MM.1S (cell line): ENCODE measurements at places on chromosomes 1 and 21.

- DNase-seq: no peak
Observed at GRCh38 chr1:227885135-227885647, 62.5 kb downstream of the WNT9A start.

DNA sequence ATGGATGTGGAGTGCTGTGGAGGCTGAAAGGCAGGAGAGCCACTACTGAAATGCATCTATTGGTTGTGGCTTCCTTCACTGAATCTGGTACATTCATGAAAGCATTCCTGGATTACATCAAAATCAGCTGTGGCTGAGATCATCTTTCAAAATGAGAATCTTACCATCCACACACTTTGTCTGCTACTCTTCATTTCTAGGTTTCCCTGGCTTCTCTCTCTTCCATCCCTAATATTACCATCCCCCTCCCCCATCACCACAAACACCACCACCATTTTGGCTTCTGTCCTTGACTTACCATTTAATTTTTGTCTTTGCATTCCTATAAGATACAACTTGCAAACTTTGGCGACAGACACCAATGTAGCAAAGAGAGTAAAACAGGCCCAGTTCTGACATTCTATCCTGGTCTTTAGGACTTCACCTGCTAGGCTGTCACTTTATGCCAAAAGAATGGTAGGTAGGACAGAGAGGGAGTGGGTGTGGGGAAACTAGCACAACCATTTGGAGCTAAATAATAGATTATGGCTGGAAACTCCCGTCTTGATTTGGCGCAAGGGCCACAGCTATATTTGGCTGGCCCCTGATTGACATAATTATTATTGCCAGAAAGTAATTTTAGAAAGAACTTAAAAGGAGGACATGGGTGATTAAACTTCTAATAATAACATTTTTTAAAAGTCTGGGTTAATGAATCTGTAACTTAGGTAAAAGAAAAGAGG lies 15.1 kb upstream of the DUSP10 start:
- DNase-seq: no peak

GRCh38 chr1:38872401-38873026 lies 634 bp downstream of the MYCBP start:
- DNase-seq: peak; percentile 66

DNA sequence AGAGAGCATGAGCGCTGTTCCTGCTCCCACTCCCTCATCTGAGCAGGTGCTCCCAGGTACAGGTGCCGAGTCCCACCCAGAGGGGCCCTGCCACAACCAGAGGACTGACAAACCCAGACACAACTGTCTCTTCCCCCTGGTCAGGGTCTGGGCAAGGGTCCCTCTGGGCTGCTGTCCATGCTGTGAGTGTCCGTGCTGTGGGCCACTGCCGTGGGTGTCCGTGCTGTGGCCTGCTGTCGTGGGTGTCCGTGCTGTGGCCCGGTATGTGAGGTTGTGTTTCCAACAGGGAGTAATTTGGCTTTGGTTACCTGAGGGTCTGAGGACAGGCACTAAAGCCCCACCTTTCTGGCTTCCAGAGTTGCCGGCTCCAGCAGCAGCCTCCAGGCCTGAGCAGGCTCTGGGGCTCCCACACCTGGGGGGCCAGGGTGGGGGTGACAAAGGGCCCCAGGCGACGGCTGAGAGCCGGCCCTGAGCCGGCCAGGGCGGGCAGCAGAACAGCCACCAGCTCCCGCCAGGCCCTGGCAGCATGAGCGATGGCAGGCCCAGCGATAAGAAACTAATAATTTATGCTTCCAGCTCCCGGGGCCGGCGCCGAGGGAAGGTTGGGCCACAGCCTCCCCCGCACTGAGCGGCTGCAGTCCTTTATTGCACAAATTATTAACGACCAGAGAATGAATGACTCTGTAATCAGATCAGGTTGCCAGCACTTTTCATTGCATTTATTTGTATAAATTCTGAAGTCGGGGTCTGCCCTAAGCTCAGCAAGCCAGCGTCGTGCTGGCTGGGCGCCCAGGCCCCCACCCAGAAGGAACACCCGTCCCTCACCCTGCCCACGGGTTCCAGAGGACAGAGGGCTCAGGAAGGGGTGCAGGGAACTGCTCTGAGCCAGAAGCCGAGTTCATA lies 7.3 kb upstream of the SAMD11 start:
- DNase-seq: no peak

GRCh38 chr1:18166341-18166740 lies 58.7 kb downstream of the IGSF21 start:
- DNase-seq: no peak

DNA sequence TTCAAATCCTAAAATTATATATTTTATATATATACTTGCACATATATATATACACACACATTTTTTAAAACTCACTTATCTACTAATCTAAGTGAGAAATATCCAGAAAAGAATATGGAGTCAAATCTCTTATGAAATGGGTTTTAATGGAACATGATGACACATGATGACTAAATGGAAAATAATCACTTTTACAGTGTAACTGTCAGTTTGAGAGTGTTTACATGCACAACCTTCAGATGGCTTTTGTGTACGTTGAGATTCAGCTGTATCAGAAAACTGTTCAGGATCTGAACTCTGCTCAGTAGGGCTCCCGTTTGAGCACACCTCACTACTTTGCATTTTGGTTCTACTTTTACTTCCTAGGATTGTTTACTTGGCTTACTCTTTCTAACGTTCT lies 189.8 kb downstream of the DNAH14 start:
- DNase-seq: no peak

DNA sequence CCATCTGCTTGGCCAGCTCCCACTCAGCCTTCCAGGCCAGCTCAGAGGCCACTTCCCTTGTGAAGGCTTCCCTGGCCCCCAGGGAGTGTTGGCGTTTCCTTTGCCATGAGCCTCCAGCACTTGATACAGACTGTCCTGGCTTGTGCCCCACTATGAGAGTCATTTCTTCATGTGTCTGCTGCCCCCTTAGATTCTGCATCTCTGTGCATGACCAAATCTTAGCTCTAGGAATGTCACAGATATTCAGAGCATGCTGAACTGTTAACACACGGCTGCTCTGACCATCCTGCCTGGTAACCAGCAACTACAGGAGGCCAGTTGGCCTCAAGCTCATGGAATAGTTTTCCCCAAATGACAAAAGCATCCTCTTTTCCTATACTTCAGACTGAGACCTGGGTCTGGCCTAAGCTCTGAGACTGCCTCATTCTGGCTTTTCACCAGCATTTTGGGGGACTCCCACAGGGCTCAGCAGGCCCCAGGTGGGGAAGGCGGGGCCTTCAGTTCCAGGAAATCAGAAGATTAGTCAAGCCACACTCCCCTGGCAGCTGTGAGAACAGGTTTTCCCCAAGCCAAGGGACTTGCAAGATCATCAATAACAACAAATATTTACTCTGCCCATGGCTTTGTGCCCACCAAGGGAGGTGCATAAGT lies 182.6 kb upstream of the EDN2 start:
- peak; percentile 93 for DNase-seq

GRCh38 chr1:172473302-172473701 lies 29.4 kb upstream of the PIGC start:
- DNase-seq: no peak

- no peak for DNase-seq
Observed at GRCh38 chr1:205449254-205449749, 6.5 kb downstream of the BLACAT1 start.

GRCh38 chr1:238177351-238177750 lies 286.6 kb upstream of the ZP4 start:
- DNase-seq: no peak

- no peak for DNase-seq
Observed at GRCh38 chr1:96520579-96520947, 201.0 kb upstream of the PTBP2 start.

DNA sequence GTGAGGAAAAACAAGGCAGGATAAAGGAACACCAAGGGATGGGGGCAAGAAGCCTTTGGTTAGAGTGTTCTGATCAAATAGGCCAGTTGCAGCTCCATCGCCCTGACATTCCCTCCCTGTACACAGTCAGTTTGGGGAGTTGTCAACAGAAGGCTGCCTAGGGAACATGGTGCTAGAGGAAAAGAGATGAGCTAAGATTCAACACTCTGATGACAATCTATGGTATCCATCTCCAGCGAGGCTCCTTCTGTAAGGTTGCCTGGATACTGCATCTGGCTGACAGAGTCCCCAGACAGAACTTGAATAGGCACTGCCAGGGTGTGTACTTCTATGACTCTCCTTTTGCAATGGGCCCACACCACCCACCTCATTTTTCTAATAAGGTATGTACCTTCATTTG lies 11.2 kb upstream of the SLAMF9 start:
- DNase-seq: no peak

GRCh38 chr1:219432191-219432606 lies 180.7 kb downstream of the ZC3H11B start:
- no peak for DNase-seq

DNA sequence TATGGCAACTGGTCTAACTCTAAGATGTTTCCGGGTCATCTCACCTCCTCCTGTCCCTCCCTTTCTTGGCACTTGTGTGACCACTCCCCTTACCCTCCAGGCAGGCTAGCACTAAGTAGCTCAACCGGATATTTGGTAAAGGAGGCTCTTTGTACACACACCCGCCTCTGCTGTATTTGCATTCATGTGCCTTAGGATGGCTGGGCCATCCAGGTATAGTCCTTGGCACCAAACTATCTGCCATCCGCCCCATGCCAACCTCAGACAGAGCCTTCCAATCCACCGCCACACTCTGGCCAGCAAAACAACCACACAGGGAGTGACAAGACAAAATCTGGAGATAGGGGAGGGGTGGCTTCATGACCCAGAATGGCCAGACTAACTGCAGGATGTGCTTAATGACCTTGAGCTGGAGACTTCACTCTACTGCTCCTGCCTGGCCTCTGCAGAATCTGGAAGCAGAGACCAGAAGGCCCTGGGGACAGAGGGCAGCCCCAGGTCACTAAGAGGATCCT lies 59.5 kb downstream of the CDK18 start:
- DNase-seq: no peak

- no peak for DNase-seq
Observed at GRCh38 chr1:233884461-233885151, 19.9 kb upstream of the SLC35F3 start.

- DNase-seq: no peak
Observed at GRCh38 chr1:230218667-230219066, 151.6 kb downstream of the GALNT2 start.

DNA sequence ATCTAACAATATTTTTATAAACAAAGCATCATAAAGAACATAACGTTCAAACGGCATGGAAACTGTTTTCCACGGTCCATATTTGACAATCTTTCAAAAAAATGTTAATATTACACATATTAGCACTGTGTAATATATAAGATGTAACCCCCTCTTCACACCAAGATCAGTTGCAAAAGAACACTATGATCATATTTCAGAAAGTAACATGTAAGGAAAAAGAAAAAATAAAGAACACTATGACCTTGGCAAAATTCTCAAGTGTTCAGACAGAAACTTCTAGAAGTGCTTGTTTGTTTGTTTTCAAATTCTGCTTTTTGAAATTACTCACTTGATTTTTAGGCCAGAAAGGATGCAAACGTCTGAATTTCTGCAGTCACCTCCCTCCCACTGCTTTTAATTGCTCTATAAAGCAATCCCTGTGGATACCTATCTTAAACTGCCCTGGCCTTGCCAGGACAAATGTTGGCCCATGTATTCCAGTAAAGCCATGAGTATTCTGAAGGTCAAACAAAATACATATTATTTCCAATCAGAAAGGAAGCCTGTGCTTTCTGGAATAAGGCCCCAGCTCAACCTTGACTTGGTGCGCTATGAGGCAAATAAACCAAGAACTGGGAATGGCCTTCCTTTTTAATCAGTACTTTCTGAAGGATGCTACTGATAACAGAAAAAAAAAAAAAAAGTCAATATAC lies 68.6 kb downstream of the TGFBR3 start:
- DNase-seq: no peak

DNA sequence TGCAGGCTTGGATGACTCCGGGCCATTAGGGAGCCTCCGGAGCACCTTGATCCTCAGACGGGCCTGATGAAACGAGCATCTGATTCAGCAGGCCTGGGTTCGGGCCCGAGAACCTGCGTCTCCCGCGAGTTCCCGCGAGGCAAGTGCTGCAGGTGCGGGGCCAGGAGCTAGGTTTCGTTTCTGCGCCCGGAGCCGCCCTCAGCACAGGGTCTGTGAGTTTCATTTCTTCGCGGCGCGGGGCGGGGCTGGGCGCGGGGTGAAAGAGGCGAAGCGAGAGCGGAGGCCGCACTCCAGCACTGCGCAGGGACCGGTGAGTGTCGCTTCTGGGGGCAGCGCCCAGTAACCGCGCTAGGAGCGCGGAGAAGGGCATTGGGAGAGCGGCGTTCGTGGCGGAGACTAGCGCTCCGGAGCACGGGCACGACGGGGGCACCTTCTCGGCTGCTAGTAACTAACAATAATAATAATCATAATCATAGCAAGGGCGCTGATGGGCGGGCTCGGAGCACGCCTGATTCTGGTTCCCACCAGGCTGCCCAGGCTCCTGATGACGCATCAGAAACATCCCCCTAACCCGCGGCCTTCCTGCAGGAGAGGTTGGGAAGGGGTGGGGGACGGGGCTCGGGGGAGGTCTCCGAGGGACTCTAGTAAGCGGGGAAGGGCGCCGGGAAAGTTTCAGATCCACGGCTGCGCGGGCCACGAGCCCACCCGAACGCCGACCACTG lies at the start of gene MX1:
Gene MX1, plus strand, starts transcription at position 286 of the 722 bp plus-strand sequence. CDS start 5,832 bp downstream, outside the sequence.
- DNase-seq: peak; percentile 98

- no peak for DNase-seq
Observed at GRCh38 chr1:100076744-100077143, 56.0 kb downstream of the SASS6 start.

DNA sequence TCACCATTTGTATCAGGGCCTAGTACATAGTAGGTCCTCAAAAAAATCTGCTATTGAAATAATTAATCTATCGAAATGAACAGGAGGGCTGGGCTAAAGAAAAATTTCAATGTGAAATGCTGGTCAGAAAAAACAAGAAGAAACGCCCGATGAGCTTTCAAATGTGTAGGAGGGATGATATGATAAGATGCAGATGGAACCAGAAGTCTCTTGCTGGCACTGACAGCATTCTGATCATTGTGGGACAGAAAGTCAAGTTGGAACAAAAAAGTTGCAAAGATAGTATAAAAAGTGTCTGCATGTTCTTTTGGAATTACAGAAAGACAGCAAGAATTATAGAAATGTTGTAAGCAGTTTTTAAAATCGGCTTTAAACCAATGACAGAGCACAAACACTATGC lies 11.1 kb downstream of the G0S2 start:
- DNase-seq: no peak

- no peak for DNase-seq
Observed at GRCh38 chr1:201228011-201228983, 37.7 kb downstream of the IGFN1 start.

- DNase-seq: peak; percentile 97
Observed at GRCh38 chr1:192604979-192605620, 29.5 kb downstream of the RGS1 start.

DNA sequence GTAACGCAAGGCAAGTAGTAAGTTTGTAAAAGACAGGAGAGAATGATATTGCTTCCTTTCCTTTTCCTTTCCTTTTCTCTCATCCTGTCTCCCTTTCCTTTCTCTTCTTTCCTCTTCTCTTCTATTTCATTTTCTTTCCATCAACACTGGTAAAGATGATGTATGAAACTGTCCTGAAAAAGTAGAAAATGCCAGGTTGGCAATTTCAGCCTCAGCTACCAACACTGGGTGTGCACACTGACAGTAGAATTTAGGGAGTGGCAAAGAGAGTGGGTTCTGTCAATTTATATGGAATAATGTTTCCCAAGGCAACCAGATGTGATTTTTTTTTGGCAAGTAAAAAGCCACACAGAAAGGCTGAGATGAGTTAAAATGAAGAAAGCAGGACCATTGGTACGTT lies 155.7 kb upstream of the ZRANB2 start:
- DNase-seq: no peak
